Right lung (tissue), 10 donors: ENCODE measurements at places on chromosomes 6 and 20. TPM values are rescaled to one million over a fixed set of nuclear protein-coding genes. Genes with fewer than 3 reads are reported as not detected.
A peak's percentile ranks its signal among the peaks of the same experiment; 100 is the strongest.

GRCh38 chr20:11852811-11853210 lies 64.9 kb upstream of the BTBD3 start:
- DNase-seq, result no peak

DNA sequence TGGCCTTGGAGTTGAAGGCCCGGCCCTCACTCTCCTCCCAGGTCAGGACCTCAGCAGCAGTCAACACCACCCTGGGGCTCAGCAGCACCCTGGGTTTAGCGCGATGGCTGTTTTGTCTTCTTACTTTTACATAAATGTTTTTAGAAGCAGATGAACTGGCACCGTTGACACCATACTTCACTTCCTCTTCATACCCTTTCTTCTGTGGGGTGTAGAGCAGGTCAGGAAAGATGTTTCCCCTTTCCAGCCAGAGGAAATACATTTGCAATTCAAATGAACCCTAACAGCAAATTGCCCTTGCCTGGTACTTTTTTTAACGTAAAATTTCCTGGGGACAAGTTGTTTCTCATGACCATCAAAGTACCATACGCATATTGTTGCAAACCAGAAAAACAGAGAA lies 54.7 kb upstream of the SNX9 start:
- no peak for DNase-seq

DNA sequence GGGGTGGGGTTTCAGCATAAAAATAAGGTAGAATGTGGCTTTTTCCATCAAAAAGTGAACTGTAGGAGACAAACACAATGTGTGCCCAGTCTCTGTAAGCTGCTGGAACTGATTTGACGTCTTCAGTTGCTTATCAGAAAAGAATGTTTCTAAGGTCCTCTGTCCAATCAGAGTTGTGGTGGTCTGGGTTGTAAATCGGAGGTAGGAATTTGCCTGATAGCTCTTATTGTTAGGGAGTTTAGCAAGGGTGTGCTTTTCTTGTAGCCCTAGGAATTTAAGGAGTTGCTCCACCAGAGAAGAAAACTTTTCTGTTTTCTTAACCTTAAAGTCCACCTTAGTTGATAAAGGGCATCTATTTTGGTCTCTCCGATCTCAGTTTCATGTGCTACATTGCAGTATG lies 10.4 kb upstream of the SSTR4 start:
- DNase-seq, result no peak

DNA sequence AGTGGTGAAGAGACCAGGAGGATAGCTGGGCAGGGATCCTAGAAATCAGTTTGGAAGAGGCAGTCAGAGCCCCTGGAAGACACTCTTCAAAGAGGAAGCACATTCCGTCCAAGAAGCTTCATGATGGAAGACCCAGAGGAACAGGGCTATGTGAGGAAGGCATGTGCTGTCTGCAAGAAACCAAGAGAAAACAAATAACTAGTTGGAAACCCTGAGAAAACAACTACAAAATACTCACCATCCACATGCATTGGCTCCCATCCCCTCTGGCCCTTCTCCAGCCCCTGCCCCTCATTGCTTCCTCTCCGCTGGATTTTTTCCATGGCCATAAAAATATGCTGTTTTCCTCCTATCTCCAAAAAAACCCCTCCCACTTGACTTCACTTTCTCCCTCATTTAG lies 40.9 kb upstream of the SMOC2 start:
- no peak for DNase-seq

GRCh38 chr6:149483849-149484655 lies 762 bp downstream of the ZC3H12D start:
- no peak for DNase-seq

- no peak for DNase-seq
Observed at GRCh38 chr20:35629427-35630145, 14.0 kb downstream of the SPAG4 start.

DNA sequence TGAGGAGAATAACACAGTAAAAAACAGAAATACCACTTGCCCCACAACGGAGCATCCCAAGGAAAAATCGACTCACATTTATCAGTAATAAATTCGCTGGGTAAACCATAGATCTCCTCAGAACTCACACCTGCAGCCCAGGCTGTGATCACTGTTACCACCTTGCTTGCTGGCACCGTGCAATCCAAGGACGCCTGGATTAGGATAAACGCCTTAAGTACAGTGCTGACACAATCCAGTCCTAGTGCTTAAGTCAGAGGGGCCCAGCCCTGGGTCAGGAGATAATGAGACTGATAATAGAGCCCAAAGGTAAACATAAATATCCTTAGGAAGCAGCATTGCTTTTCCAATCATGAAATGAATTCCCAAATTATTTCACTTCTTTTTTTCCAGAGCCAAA lies 62.5 kb downstream of the EPB41L2 start:
- no peak for DNase-seq

GRCh38 chr20:23160536-23161243 lies 74.6 kb upstream of the CD93 start:
- no peak for DNase-seq

- no peak for DNase-seq
Observed at GRCh38 chr20:34753706-34754461, 49.7 kb downstream of the TP53INP2 start.

DNA sequence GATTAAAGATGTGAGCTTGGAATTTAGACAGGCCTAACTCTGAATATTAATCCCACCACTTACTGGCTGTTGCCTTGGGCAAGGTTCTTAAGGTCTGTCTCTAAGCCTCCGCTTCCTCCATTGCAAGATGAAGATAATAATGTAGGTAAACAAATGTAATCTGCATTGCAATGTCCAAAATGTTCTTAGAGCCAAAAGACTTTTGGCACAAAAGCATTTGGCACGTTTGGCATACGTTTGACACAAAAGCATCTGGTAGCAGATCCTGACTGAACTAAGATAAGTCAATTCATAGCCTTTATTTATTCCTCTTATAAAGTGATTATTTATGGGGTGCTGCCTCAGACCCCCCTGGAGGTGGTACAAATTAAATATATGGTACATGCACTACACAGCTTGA lies 229.9 kb upstream of the STXBP5 start:
- no peak for DNase-seq

DNA sequence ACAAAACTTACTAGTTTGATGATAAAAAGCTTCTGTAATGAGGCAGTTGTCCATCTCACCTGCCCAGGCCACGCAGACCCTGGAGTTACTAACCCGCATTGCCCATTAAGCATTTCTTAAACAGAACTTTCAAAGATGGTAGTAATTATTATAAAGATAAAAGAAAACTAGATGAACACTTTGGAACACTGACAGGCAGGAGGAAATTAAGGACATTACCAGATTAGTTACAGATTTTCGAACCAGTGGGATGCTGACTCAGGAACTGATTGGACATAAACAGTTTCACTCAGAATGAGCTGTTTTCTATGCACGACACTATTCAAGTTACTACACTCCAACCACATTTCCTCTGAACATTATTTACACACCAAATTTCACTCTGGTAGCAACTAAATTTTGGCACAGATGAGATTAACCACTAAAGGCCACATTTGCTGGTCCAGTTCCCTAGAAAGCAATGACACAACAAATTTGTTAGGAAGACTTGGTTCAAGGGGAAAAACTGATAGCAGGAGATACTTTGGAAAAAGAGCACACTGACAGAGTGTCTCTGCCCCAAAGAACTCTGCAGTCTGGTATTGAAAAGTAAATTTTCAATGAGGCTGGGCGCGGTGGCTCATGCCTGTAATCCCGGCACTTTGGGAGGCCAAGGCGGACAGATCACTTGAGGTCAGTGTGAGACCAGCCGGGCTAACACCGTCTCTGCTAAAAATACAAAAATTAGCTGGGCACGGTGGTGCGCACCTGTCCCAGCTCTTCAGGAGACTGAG lies 3.0 kb downstream of the ROMO1 start:
- no peak for DNase-seq

GRCh38 chr6:43575105-43575771 lies 600 bp downstream of the XPO5 start:
- peak; percentile 28 for DNase-seq

GRCh38 chr6:85468326-85468725 lies 18.4 kb downstream of the NT5E start:
- DNase-seq, result no peak

MYB gene
- polyA plus RNA-seq, result 5.0 TPM

MUC21 gene
- not detected for polyA plus RNA-seq

SLC17A3 gene
- polyA plus RNA-seq, result 0.42 TPM

PKIB gene
- polyA plus RNA-seq, result 2.0 TPM

SLC32A1 gene
- polyA plus RNA-seq, result not detected

SCUBE3 gene
- polyA plus RNA-seq, result 3.6 TPM
